ENCODE measurements at places on chromosomes 3 and 15. TPM values are rescaled to one million over a fixed set of nuclear protein-coding genes. Genes with fewer than 3 reads are reported as not detected.

GRCh38 chr3:33798113-33798417 is 365 bp upstream of the PDCD6IP start:
- DNase-seq, result no peak

DNA sequence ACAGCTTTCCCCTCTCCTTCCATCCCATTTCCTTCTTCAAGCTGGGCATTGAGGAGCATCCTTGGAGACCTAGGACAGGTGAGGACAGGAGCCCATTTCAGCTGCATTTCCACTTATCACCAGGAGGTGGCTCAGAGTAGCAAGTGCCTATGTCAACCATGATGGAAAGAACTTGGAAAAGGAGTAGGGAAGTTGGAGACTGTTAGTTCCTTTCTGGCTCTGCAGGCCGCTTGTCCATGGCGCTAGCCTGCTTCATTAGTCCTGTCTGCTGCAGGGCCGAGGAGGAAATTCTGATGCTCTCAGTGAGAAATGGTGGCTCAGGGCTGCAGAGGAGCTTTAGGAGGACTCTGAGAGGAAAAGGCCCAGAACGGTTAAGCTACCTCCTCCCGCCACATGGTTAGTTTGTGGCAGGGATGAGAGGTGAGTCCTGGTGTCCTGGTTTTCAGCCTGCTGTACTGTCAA is 7.0 kb upstream of the CD276 start:
- peak; percentile 62 for DNase-seq

DNA sequence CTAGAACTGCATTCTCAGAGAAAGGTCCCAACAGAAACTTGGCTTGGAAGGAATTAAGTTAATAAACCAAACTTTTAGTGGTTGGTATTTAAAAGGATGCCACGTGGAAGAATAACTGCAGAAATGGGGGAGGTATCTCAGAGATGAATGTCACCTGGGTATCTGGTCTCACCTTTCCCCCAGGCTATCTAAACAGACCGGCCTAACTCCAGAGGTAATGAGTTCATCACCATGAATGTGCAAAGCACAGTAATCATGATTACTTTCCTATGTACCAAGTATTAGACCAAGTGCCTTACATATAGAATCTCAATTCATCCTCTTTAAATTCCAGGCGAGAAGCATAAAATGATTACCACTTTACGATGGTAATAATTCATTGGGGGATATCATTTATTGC is 80.8 kb downstream of the FBN1 start:
- DNase-seq, result no peak

DNA sequence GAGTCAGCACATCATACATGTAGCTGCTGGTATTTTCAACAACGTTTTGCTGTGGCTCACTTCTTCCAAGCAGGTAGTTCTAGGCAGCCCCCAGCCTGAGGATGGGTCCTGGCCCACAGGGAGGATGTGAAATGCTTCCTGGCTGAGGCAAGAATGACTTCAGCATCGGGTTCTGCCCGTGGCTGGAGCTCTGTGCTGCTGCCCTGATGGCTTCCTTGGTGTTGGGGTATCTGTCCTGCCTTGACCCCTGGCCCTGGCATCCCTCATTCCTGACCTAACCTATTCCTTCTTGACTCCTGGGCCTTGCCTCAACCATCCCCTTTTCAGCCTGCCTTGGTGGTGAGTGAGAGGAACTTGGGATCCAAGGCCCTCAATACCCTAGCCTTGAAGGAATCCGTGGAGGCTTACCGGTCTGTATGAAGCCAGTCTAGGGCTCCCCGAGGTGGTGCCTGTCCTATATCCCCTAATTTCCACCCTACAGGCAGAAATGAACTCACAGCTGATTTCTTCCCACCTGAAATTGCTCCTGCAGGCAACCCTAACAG is 300.6 kb downstream of the TLE3 start:
- no peak for DNase-seq

DNA sequence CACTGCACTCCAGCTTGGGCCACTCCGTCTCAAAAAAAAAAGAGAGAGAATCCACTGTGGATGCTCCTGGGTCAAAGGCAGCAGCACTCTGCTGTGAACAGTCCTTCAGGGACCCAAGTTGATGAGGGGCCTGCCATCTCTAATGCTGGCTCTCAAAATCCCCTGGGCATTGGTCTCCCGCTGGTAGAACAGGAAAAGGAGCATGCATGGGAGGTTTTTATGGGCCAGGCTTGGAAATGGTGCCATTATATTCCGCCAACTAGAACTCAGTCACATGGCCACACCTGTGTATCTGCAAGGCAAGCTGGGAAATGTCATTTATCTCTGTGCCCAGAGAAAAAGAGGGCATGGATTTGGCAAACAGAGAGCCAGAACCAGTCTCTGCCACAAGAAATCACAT is 3.4 kb upstream of the DIS3L start:
- DNase-seq, result no peak

GRCh38 chr3:46860017-46860809 is 3.0 kb downstream of the MYL3 start:
- peak; percentile 35 for DNase-seq

DNA sequence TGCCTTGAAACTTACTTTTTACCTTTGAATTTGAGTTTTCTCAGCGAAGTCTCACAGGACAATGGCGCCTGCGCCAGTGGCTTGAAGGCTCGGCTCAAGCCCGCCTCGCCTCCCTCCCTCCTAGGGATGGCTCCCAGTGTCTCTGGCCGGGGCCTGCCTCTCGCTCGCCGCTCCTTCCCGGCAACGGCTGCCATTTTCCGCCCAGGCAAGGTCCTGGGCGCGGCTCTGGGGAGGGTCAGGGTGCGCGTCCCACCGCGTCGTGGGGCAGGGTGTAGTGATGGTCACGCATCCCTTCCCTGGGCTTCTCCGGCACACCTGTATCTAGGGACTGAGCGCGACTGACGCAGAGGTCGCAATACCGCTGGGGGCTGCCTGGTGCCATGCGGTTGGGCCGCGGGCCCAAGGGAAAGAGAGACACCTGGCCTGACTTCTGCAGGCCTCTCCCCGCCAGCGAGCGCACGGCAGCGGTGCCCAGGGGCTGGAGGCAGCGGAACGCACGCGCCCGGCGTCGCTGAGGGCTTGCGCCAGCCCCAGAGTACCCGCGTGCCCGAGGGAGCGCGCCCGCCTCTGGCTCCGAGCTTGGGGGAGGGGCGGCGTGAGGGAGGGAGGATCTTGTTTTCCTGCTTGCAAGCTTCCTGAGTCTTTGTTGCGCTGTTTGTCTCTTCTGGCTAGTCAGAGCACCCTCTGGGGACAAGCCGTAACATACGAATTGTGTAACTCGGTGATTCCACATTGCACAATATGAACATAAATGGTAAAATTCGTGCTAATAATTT is 20.7 kb upstream of the FEM1B start:
- peak; percentile 39 for DNase-seq

- DNase-seq, result no peak
Observed at GRCh38 chr15:101506491-101506890, 17.0 kb upstream of the PCSK6 start.

DNA sequence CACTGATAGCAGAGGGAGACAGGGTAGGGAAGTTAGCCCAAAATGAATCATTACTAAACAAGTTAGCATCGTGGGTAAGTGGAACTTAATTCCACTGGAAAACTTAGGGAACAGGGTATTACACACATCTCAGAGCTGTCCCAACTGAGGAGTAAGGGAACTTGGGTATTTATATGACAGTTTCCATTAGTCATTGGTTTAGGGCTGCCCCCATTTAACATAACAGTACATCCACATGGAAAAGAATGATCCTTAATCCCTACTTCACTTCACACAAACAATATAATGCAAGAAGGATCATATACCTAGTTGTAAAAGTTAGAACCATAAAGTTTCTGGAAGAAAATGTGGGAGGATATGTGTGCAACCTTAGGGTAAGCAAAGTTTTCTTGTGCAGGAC is 4.3 kb upstream of the REC114 start:
- DNase-seq, result no peak

- DNase-seq, result peak; percentile 56
Observed at GRCh38 chr3:196144383-196145105, 62.7 kb upstream of the TFRC start.

DNA sequence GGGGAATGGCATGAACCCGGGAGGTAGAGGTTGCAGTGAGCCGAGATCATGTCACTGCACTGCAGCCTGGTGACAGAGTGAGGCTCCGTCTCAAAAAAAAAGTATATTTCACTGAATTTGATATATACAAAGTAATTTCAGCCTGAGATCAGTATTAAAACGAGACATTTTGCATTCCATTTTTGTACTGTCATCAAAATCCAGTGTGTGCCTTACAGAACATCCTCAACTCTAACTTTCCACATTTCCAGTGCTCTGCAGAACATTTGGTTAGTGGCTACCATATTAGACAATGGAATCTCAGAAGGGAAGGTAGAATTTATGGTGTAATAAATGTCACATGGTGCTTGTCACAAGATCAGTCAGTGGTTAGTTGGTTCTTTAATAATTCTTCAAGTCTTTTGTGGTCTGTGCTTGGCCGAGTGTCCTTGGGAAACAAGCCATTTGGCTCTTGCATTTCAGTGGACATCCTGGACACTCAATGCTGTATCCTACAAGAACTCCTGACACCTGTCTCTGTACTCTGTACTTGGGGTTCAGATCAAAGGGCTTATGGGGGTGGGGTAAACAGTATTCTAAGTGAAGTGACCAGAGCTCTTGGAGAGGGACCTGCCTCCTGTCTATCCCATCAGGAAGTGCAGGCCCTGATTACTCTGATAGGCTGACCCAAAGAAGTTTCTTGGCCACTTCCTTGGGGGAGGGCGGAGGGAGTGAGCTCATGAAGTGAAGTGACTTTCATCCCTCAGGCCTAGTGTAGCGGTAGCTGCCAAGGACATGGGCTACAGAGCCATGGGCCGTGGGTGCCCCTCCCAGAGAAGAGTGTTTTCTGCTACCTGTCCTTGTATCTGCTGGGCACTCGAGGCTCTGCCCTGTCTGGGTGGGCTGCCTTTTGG is 3.7 kb downstream of the ACVR2B start:
- DNase-seq, result no peak

- no peak for DNase-seq
Observed at GRCh38 chr3:114687151-114687550, 393.3 kb downstream of the TIGIT start.

DNA sequence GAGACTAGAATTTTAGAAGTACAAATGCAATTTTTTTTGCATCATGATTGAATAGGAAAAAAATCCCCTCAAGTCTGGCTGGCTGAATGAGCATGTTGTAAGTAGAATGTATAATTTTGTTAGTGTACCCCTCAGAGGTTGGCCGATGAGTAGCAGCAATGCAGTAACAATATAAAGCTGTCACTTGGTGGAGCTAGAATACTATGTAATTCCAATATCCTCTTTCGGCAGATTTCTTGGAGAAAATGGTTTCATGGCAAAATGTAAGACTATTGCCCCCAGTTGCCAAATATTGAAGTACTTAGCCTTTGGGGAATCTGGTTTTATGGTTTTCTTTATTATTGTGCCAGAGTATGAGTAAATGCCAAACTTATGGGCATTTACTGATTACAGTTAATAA is 39.8 kb upstream of the SGO1 start:
- peak; percentile 58 for DNase-seq

GRCh38 chr3:12508291-12508700 is 24.0 kb downstream of the TSEN2 start:
- DNase-seq, result peak; percentile 87

- DNase-seq, result peak; percentile 59
Observed at GRCh38 chr3:16448639-16449070, 64.8 kb downstream of the RFTN1 start.

DNA sequence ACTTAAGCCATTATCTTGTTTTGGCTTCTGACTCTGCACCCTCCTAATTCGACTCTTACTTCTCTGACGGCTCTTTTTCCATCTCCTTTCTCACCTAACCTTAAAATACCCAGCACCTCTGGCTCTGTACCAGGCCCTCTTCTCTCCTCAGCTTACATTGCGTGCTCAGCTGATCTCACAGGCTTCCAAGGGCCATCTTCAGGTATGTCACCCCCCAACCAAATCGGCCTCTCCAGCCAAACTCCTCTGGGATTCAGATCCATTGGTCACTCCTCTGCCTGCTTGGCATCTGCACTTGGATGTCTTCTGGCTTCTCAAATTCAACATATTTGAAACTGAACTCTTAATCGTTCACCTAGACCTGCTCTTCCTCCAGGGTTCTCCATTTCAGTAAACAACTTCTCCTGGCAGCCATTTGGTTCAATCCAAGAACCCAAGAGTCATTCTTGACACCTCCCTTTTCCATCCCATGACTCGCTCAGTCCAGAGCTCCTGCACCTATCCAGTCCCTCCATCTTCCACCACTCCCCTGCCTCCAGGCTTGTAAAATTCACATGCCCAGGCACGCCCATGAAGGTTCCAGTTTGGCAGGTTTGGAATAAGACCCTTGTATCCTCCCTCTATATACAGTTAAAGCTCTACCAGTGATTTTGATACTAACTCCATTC is 35.2 kb upstream of the SLC41A3 start:
- DNase-seq, result no peak

DNA sequence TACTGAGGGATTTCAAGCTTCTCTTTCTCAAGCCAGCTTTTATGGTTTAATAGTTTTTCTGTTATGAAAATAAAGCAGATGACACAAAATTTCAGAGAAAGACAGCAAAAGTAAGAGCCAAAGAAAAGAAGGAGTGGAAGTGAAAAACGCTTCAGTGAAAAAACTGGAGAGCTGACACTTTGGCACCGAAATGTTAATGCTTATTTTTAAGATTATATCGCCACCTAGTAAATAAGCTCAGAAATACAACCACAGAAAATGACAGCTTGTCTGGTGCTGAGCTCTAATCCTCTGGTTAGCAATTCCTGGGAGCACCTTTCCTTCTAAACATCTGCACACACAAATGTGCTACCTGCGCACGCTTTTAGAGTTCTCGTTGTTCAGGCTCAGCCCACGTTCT is 101.6 kb downstream of the ZPLD1 start:
- DNase-seq, result peak; percentile 15

- no peak for DNase-seq
Observed at GRCh38 chr3:69328103-69328962, 57.6 kb downstream of the FRMD4B start.

DNA sequence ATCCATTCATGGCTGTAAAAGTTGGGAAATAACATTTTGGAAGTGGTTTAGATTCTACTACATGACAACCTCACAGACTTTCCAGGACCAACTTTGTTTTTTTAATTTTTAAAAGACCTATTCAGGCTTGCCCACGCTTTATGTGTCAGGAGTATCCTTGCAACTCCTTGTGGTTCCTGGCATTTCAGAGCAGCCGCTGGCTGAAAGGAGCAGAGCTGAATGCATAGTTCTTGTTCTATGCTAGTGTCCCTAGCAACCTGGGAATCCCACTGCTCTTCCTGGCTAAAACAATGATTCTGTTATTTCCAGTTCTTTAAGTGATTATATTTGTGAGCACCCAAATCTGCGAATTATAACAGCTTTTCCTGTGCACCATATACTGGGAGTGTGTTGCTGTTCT is 34.9 kb downstream of the CP start:
- no peak for DNase-seq

GRCh38 chr3:31896648-31897433 is 84.2 kb downstream of the OSBPL10 start:
- no peak for DNase-seq

DNA sequence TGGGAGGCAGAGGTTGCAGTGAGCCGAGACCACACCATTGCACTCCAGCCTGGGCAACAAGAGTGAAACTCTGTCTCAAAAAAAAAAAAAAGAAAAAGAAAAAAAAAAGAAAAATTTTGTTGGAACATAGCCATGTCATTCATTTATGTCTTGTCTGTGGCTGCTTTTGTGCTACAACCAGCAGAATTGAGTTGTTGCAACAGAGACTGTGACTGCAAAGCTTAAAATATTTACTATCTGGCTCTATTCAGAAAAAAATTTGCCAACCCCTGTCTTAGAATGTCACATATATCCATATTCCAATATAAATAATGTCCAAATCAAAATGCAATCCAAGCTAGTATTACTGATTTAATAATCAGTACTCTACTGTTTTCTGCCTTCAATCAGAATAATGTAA is 25.1 kb downstream of the CD80 start:
- no peak for DNase-seq

The ERICH6 gene
- under 0.01 TPM for total RNA-seq

The ANKRD34C gene
- total RNA-seq, result not detected

The GABRG3 gene
- total RNA-seq, result not detected

The MAP1A gene
- under 0.01 TPM for total RNA-seq

The SIDT1 gene
- not detected for total RNA-seq

Data from dermis microvascular lymphatic vessel endothelial cell (primary cell).